ENCODE measurements at places on chromosomes 1 and 21. TPM values are rescaled to one million over a fixed set of nuclear protein-coding genes. Genes with fewer than 3 reads are reported as not detected.

The ALX3 gene
- not detected for total RNA-seq

GRCh38 chr1:193111641-193112090, 6.5 kb upstream of the GLRX2 start:
- DNase-seq = no peak
- H3K36me3 ChIP-seq = no peaks in the 10 kb centered on the region
- H3K27me3 ChIP-seq = no peaks in the 10 kb centered on the region
- H3K4me1 ChIP-seq = no peaks in the 10 kb centered on the region

DNA sequence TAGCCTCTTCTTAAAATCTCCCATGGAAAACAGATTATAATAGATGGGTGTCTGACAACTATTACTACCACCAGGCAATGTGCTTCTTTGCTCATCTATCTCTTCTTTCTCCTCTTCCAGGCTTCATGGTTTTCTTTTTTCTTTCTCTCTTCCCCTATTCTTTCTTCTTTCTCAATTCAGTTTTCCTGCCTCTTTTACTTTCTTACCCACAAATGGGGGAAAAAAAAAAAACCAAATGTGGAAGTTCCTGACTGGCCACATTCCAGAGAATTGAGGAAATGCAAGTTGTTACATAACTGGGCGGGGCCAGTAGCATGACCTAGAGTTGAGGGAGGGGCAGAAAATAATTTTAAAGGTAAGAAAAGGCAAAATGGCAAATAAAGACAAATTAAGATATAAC, 10.9 kb upstream of the SMG7 start:
- H3K36me3 ChIP-seq = no peaks in the 10 kb centered on the region
- no peaks in the 10 kb centered on the region for H3K4me1 ChIP-seq
- peaks cover 40% of the 10 kb centered on the region for H3K27me3 ChIP-seq
- no peak for DNase-seq

DNA sequence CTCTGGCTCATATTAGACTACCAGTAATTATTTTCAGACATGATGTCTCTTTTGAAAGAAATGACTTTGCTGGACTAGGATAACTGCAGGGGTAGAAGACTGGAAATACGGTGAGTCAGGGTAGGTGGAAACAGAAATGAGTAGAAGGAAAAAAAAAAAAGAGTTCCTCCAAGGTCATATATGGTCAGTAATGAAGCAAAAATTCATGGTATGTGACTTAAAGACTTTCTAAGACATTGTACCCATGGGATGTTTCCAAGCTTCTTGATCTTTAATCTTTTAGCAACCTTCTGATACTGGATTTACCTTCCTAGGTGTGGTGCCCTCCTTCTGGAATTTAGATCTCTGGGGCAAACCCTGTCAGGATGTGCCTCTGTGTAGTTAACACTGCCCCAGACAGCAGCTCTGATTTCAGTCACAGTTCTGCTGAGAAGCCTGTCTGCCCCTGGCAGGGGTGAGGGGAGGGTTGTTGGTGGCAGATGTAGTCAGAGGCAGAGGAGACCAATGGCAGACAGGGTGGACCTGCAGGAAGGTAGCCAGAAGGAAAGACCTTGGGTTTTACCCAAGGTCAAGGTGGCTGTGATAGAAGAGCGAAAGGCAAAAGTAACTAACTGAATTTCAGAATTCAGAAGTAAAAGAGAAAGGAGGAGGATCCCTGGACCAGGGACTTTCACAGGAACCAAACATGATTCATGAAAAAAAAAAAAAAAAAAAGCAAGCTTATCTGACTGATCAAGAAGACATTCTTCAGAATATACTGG, 44.1 kb upstream of the BCL10 start:
- no peak overlapping the region for H3K4me3 ChIP-seq
- H3K27me3 ChIP-seq = peaks cover 60% of the 10 kb centered on the region
- peaks cover 7% of the 10 kb centered on the region for H3K4me1 ChIP-seq
- no peak for DNase-seq

DNA sequence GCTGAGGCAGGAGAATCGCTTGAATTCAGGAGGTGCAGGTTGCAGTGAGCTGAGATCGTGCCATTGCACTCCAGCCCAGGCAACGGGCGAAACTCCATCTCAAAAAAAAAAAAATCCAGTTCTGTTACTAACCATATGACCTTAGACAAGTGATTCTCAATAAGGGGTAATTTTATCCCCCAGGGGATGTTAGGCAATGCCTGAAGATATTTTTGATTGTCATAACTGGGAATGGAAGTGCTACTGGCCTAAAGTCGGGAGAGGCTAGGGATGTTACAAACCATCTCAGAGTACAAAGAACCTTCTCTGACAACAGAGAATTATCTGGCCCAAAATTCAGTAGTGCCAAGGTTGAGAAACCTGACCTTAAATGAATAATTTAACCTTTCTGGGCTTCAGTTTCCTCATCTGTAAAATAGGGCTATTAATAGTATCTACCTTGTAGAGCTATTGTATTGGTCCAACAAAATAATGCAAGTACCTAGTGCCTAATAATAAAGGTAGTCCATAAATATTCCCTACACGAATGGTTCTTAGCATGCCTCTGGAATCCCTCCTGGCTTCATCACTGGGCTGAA, 5.8 kb upstream of the LMNA start:
- DNase-seq = no peak
- peaks cover 41% of the 10 kb centered on the region for H3K4me1 ChIP-seq
- H3K4me3 ChIP-seq = no peak overlapping the region
- no peaks in the 10 kb centered on the region for H3K36me3 ChIP-seq
- H3K27me3 ChIP-seq = peaks cover 13% of the 10 kb centered on the region

- H3K36me3 ChIP-seq = no peaks in the 10 kb centered on the region
- H3K27ac ChIP-seq = no peak overlapping the region
- no peaks in the 10 kb centered on the region for H3K27me3 ChIP-seq
Measured at GRCh38 chr1:197388801-197389200, 120.7 kb downstream of the CRB1 start.

The BACH1 gene
- total RNA-seq = 21.6 TPM

GRCh38 chr1:192969091-192969490, 90.1 kb downstream of the UCHL5 start:
- H3K4me1 ChIP-seq = no peaks in the 10 kb centered on the region
- no peaks in the 10 kb centered on the region for H3K27me3 ChIP-seq
- no peak overlapping the region for H3K4me3 ChIP-seq
- DNase-seq = no peak
